Esophagus squamous epithelium (tissue), 5 donors: ENCODE measurements at places on chromosomes 11 and 22.

GRCh38 chr11:1203505-1204271, 19.2 kb upstream of the MUC5B start:
- DNase-seq = no peak

DNA sequence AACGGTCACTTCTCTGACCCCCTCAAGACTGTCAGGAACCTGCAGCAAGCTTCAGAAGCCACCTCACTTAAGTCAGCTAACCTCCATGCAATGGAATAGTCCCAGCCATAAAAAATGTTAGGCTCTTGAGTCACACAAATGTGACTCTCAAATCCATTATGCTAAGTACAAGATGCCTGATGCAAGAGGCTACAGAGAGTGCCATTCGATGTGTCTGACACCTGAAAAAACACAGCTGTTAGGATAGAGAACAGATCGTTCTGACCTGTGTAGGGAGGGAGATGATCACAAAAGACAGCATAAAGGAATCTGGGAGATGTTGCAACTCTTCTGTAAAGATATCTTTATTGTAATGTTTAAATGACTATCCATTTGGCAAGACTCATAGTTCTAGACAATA, 712.4 kb downstream of the TBC1D22A start:
- DNase-seq = no peak

DNA sequence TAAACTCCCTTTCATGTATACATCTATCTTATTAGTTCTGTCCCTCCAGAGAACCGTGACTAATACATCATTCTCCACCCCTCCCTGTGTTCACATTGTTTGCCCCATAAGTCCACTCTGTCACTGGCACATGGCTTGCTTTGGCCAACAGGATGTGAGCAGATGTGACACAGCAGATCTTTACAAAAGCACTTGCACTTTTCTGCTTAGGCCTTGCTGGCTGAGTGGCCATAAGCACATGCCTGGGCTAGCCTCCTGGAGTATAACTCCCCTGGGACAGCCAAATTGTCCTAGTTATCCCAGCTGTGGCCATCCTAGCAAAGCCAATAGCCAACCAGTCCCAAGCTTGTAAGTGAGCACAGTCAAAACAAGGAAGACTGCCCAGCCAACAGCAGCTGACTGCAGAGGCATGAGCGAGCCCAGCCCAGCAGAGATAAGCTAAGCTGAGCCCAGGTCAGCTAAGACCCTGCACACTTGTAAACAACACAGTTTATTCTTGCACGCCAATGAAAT, 9.7 kb upstream of the RCN1 start:
- DNase-seq = no peak

GRCh38 chr11:2534134-2534956, 89.5 kb downstream of the KCNQ1 start:
- no peak for DNase-seq

- DNase-seq = no peak
Observed at GRCh38 chr11:17939542-17939941, 73.3 kb downstream of the SERGEF start.

- DNase-seq = no peak
Observed at GRCh38 chr11:45927332-45927683, 4.9 kb downstream of the LARGE2 start.

DNA sequence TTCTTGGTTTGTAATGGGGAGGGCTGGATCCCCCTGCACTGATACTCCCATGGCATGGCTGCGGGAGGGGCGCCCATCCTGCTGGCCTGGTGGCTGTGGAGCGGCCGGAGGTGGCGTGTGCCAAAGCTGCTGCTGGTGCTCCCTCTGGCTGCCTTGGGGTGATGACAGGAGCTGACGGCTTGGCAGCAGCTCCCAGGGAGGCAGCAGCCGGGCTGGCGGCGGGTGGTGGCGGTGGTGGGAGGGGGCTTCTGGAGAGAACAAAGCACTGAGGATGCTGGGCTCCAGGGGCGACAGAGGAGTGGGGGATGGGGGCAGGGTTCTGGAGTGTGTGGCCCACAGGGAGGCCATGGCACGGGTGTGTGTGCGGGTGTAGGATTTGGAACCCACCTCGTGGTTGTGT, 11.4 kb upstream of the MPPED1 start:
- no peak for DNase-seq

DNA sequence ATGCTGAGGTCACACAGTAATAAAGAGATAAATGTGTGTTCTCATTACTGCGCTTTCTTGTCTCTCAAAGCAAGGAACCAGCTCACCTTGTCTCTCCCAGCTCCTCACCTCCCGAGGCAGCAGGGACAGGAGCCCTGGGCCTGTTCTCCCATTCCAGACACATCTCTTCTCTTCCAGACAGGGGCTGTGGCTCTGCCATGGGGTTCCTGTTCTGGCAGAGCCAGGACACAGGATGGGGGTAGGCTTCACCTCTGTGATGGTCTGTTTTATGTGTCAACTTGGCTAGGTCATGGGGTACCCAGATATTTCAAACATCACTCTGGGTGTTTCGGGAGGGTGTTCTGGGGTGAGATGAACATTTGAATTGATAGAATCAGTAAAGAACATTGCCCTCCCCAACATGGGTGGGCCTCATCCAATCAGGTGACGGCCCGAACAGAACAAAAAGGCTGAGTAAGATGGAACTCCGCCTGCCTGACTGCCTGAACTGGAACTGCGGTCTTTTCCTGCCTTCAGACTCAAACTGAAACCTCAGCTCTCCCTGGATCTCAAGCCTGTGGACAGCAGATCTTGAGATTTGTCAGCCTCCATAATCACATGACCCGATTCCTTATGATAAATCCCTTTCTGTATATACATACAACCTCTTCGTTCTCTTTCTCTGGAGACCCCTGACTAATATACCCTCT, 2.0 kb upstream of the VSIG10L2 start:
- DNase-seq = no peak

GRCh38 chr11:38274031-38274430, 1676.0 kb upstream of the RAG2 start:
- DNase-seq = no peak

DNA sequence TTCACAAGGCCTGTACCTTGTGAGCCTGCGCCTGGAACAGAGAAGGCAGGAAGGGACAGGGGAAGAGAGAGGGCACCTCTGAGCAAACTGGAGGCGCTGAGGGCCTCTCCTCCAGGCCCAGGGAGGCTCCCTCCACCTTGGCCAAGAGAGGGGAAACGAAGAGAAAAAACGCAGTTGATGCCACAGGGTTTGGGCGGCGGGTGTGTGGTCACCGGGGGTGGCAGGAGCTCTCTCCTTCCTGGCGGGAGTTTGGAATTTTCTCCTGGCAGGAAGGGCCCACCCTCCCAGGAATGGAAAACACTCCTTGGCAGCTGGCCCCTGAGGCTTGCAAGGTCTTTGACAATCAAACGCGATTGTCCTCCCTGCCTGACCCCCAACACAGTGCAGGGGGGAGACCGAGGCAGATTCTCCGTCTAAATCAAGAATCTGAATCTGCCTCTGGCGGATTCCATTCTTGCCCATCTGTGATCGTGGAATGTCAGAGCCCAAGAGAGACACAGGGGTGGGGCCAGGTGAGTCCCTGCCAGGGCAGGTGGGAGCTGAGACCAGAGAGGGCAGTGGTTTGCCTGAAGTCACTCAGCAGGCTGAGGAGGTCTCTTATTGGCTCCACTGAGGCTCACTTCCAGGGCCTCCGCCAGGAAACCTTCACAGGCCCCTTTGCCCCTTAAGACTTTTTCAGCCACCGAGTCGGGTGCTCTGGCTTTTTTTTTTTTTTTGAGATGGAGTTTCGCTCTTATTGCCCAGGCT, 21.0 kb downstream of the RPL3 start:
- no peak for DNase-seq

- no peak for DNase-seq
Observed at GRCh38 chr11:105027678-105028077, 4.7 kb upstream of the CASP5 start.

DNA sequence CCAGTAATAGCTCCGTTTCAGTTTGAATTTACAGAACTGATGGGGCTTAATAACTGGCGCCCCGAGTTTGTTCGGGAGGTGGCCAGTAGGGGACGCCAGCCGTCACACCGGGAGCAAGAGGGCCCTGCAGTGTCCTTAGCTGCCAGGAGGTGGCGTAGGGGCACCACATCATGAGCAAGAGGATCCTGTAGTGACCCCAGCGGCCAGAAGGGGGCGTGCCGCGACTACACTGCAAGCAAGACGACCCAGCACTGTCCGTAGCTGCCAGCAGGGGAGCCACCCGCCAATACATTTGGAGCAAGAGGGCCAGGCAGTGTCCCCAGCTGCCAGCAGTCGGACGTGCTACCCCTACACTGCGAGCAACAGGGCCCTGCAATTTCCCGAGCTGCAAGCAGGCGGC, 663.7 kb upstream of the B3GAT1 start:
- DNase-seq = no peak

- DNase-seq = no peak
Observed at GRCh38 chr22:19514831-19515565, 9.2 kb downstream of the CLDN5 start.

DNA sequence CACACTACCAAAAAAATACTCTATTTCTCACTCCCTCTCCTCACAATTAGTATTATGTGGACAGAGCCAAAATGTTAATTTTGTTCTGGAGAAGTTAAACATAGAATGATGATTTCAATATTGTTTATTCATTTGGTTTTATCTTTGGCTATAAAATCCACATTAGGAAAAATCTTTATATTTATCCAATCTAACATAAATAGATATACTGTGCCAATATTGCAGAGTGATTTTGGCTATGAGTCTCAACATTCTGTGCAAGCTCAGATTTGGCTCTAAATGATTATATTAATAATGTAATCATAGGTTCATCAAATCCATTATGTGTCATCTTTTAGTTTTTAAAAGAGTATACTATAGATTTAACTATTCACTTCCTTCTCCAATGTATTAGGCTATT, 667.5 kb upstream of the CHORDC1 start:
- no peak for DNase-seq

DNA sequence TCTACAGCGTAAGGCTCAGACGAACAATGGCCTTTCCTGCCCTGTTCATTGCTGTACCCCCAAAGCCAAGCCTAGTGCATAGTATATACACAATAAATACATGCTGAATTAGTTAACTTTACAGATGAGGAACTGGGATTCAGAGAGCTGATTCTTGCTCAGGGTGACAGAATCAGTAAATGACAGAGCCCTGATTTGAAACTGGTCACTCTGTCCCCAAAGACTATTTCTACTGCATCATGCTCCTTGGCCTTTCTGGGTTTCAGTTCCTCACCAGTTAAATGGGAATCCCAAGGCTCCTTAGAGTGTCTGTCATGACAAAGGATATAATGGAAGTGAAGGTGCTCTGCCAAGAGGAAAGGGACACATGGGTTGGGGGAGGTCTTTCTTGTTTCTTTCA, 50.5 kb upstream of the TSKU start:
- no peak for DNase-seq

GRCh38 chr22:46971099-46971763, 208.8 kb downstream of the TBC1D22A start:
- DNase-seq = no peak

- no peak for DNase-seq
Observed at GRCh38 chr11:44883277-44883676, 67.4 kb downstream of the TP53I11 start.

- DNase-seq = no peak
Observed at GRCh38 chr11:87465716-87466115, 428.0 kb downstream of the TMEM135 start.

DNA sequence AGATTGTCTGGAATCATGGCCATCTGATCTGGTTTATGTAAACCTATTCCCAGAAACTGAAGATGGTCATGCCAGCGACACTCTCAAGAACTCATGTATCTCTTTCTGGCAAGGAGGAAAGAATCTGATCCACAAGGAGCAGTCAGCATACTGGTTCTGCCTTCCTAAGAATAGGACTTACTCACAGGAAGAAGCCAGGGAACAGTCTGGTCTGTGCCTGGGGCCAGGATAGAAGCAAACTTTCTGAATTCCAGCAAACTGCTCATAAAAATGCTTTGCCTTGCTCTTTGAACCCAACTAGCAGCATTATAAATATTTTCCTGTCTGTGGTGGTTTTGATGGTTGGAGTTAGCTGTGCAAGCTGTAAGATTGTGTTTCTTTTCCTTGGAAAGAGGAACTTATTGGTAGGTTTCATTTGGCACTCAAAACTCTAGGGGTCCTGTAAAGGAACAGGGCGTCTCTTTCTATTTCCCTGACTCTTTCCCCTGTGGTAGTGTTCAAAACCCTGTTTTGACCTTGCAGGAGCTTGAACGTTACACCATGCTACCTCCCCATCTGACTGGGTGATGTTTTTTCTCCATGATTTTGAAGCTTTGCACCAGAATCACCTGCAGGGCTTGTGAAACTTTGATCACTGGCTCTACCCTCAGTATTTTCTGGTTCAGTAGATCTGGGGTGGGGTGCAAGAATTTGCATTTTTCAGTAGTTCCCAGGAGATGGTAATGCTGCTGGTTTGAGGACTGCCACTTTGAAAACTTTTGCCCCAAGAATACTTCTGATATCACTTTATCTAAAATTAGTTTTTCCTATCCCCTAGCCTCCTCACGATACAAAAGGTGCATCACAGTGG, 627.8 kb upstream of the ANO5 start:
- DNase-seq = no peak

GRCh38 chr11:66012946-66013761, 1.3 kb downstream of the CST6 start:
- no peak for DNase-seq

DNA sequence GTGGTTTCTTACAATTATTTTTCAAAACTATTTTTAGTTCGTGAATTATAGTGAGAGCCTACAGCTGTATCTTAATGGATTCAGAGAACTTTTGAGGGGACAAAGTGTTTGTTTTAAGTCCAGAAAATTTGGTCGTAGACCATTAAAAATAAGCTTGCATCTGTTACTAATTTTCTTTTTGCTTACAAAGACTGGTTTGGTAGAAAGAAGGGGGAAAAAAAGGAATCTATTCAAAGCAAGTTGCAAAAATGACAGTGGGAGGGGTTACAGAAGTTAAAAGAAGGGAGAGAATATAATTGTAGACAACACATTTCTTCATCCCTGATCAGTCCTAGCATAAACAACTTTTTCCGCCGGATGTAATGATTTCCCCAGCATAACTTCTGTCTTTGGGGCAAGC, 72.1 kb downstream of the AMOTL1 start:
- DNase-seq = no peak

GRCh38 chr11:118842369-118842768, 41.3 kb upstream of the CXCR5 start:
- no peak for DNase-seq

GRCh38 chr22:37230673-37231405, 13.2 kb downstream of the RAC2 start:
- DNase-seq = no peak
